ENCODE measurements at places on chromosomes 5 and 9.

- DNase-seq = peak; percentile 86
Measured at GRCh38 chr9:18905028-18905882, 127.8 kb downstream of the SAXO1 start.

GRCh38 chr9:84366683-84367082 is 26.1 kb upstream of the SLC28A3 start:
- no peak for DNase-seq

- DNase-seq = no peak
Measured at GRCh38 chr9:101758304-101758930, 20.0 kb upstream of the GRIN3A start.

GRCh38 chr5:148880696-148881095 is 54.3 kb downstream of the ADRB2 start:
- no peak for DNase-seq

All from HS-27A (cell line).